Activated gamma-delta T cell treated with anti-CD3 and anti-CD28 coated beads, Interleukin-2, amount 50 U/mL, for 16 hours (primary cell): ENCODE measurements at places on chromosomes 3 and 15.

GRCh38 chr3:144295613-144296012, 324.0 kb downstream of the DIPK2A start:
- no peak for DNase-seq

DNA sequence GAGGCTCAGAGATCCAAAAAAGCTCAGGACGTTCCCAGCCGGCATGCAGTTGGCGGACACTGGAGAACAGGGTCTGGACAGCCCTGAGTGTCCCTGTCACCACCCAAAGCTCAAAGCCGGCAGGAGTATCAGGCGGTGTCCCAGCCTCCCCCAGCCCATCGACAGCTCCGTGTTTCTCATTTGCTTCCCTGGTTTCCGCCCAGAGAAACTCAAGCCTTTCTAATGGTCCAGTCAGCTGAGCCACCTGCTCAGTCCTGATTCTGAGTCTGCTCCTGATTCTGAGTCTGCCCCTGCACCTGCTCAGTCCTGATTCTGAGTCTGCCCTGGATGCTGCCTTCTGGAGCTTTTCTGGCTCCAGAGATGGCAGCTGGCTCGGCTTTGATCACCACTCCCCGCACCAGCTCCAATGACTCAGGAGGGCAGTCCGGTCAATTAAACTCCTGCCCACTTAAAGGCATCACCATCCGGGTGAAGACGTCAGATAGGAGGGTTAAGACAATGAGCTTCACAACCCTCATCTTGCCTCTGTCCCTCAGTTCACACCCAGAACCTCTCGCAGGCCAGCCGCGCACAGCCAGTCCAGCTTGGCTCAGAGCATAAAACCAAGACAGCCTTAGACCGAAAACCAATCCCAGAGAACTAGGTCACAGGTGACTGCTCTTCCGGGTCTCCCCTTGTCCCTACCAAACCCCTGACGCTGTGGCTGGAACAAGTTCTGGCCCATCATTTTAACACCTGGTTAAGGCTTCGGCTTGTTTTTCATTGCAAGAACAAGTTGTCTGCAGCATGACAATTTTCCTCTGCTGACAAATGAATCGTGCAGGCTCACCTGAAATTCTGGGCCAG, 6.8 kb downstream of the PCSK6 start:
- no peak for DNase-seq

DNA sequence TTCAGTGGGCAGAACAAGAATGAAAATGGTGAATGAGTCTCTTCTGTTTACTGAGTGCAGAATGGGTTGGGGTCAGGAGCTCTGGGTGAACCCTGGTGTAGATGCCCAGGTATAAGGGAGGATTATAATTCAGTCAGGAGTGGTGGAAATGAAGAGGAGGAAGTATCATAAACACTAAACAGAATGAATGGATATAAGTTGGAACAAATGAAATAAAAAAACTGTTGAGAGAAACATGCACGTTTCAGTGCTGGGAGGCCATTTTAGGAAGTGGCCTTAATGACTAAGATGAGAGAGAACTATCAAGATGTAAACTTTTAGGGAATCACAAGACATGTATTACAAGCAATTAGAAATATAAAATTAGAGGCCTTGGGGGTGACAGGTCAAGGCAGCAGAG, 32.8 kb upstream of the LEKR1 start:
- DNase-seq = no peak

DNA sequence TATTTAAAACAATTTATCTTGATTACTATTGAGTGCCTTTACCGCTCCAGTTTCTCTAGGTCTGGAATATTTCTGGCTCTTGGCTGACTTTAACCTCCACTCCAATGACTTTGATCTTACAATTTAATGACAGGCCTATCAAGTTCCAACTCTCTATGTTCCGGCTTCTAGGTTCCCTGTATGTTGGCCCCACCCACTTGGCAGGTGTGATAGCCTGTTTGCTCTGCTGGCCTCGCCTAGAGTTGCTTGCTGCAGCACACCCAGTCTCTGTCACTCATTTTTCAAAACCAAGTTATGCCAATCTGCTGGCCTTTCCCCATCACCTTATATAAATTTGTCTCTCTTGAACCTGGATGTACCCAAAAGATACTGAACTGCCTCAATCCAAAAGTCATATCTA, 428.0 kb downstream of the ROBO1 start:
- DNase-seq = no peak

DNA sequence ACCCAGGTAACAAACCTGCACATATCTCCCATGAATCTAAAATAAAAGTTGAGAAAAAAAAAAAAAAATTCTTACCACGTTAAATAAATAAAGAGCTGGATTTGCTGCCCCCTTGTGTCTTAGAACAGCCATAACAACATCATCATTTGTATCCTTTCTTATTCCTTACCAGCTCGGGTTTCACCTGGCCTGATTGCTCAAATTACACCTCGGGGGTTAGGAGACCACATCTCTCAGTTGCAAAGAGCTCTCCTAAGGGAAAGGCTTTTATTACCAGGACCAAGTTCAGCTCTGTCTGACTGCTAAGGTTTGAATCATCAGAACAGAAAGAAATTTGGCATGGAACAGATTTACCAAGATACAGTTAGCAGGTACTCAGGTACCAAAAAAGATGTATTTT, 25.8 kb upstream of the RPL39L start:
- peak; percentile 9 for DNase-seq

DNA sequence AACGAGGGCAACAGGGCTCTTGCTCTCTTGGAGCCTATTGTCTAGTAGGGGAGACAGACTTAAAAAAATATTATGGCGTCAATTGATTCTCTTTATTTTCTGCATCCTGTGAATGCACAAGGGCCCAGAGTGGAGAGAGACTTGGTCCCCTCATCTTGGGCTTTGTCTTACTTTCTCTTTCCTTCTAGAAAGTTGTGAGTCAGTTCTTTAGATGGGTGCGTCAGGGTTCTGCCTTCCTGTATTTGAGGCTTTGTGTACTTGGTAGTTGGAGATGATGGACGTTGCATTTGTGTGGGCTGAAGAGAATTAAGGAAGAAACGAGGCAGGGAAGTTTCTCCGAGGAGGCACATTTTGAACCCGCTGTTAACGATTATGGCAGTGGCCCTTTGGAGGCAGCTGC, 52.9 kb downstream of the CACNA1D start:
- DNase-seq = no peak
